Dermis blood vessel endothelial cell (primary cell): ENCODE measurements at places on chromosomes 16 and 17. TPM values are rescaled to one million over a fixed set of nuclear protein-coding genes. Genes with fewer than 3 reads are reported as not detected.

The TP53TG3 gene
- not detected in 2 replicates for total RNA-seq

The C17orf78 gene
- not detected in 2 replicates for total RNA-seq

The LPCAT2 gene
- 23.9 and 37.6 TPM in 2 replicates for total RNA-seq

The TCAP gene
- 0.60 and 0.68 TPM in 2 replicates for total RNA-seq

The ERN1 gene
- 17.5 and 20.4 TPM in 2 replicates for total RNA-seq

The UBALD1 gene
- total RNA-seq: 5.9 and 13.4 TPM in 2 replicates

The P2RX5 gene
- 0.23 and 0.51 TPM in 2 replicates for total RNA-seq

The AATK gene
- total RNA-seq: 4.0 and 4.1 TPM in 2 replicates

The SCGB1C2 gene
- not detected in 2 replicates for total RNA-seq

The ATP2A3 gene
- 0.23 TPM in 1 of 2 replicates, not detected in the other for total RNA-seq

The NMT1 gene
- 69.4 and 79.1 TPM in 2 replicates for total RNA-seq

The SLC7A6 gene
- total RNA-seq: 17.4 and 31.1 TPM in 2 replicates

The ITGA2B gene
- total RNA-seq: 0.19 and 1.0 TPM in 2 replicates

The MT4 gene
- total RNA-seq: not detected in 2 replicates
